ENCODE measurements at places on chromosomes 2 and 18. TPM values are rescaled to one million over a fixed set of nuclear protein-coding genes. Genes with fewer than 3 reads are reported as not detected.

The TET3 gene
- total RNA-seq = 22.5 TPM

The MYO7B gene
- total RNA-seq = 0.13 TPM

The COL4A4 gene
- 0.12 TPM for total RNA-seq

The IL37 gene
- total RNA-seq = not detected

The LCT gene
- total RNA-seq = 0.03 TPM

The DBI gene
- total RNA-seq = 34.1 TPM

The RNF125 gene
- total RNA-seq = 36.0 TPM

The ABCG5 gene
- total RNA-seq = not detected

The LIPG gene
- 0.22 TPM for total RNA-seq

The CNGA3 gene
- not detected for total RNA-seq

DNA sequence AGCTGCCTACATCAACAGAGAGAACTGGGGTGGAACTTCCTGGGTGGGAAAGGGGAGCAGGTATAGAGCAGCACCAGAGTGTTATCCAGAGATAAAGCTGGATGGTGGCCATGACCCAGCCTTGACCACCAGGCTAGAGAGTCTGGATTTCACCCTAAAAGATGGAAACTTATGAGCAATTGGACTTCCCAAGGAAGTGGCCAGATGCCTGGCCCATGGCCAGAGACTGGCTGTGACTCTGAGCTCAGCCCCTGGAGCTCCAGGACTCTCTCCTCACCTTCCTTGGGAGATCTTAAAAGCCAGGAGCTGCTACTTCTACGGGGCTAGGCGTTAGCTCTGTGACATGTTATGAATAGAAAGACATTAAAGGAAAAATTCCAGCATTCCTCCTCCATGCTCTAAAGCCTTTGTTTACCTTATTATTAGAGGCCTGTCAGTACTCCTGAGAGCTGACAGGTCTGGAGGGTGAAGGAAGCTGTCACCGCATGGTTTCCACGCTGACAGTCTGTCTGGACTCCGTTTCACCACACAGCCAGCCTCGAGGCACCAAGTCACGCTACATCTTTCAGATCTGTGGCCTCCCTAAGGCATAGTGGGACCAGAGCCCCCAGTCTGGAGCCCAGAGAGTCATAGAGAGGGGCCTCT, 260.0 kb upstream of the SIX2 start:
- no peak overlapping the region for H3K27ac ChIP-seq
- no peaks in the 10 kb centered on the region for H3K36me3 ChIP-seq
- H3K4me3 ChIP-seq = no peak overlapping the region
- DNase-seq = no peak

DNA sequence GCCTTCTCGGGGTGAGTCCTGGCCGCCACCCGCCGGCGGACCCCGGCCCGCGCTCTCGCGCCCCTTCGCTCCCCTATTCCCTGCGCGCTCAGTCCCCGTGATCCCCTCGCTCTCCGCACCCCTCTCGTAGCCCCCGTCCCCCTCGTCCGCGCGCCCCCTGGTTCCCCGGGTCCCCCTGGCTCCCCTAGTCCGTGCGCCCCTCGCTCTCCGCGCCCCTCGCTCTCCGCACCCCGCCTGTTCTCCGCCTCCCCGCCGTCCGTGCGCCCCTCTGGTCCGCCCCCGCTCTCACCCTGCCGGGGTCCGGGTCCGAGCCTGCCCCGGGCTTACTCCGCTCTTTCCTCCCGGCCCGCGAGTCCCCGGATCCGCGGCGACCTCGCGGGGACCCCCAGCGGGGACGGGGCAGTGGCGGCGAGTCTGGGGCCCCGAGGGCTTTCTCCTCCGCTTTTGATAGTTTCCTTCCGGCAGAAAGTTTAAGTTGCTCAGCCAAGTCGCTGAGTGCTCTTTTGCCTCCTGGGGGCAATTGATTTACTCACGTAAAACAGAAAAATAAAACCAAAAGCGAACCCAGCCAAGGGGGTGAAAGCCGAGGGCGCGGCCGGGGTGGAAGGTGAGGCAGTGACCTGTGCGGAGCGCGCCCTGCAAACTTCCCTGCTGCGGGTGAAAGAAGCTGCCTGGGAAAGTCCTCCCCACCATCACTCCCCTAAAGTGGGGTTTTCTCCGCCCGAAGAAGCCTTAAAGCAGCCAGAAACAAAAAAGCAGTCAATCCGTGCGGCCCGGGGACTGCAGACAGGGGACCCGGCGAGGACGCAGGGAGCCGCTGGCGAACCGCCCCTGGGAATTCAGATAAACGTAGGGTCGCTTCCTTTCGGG, 568 bp downstream of the RAB31 start:
- no peaks in the 10 kb centered on the region for H3K36me3 ChIP-seq
- DNase-seq = no peak
- no peak overlapping the region for H3K27ac ChIP-seq
- no peaks in the 10 kb centered on the region for H3K4me1 ChIP-seq
- H3K27me3 ChIP-seq = peaks cover 55% of the 10 kb centered on the region

GRCh38 chr18:48007955-48008701, 77.7 kb upstream of the SMAD2 start:
- H3K27me3 ChIP-seq = no peaks in the 10 kb centered on the region
- H3K4me1 ChIP-seq = no peaks in the 10 kb centered on the region
- peak; percentile 17 for DNase-seq
- no peak overlapping the region for H3K27ac ChIP-seq
- no peaks in the 10 kb centered on the region for H3K36me3 ChIP-seq
- peak overlapping the region; percentile 58 for H3K4me3 ChIP-seq

GRCh38 chr2:219249203-219249980, 3.7 kb upstream of the TUBA4B start:
- no peaks in the 10 kb centered on the region for H3K27me3 ChIP-seq
- H3K4me3 ChIP-seq = peak overlapping the region; percentile 42
- peak overlapping the region; percentile 94 for H3K27ac ChIP-seq
- H3K36me3 ChIP-seq = peaks cover 15% of the 10 kb centered on the region

DNA sequence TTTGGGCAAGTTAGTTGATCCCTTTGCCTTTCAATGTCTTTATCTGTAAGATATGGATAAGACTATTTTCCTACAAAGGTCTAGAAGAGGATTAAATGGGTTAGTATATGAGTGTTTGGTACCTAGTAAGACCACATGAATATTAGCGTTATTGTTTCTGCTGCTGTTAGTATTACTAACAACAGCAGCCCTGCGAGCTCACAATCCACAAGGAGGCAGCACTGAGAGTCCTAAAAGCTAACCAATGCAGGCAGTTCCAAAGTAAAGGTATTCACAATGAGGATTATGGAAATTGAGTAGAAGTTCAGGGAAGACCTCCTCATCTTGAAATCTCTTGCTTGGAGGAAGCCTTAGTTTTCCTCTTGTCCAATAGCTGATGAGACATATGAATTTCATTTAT, 248.9 kb downstream of the TDRD15 start:
- H3K27me3 ChIP-seq = no peaks in the 10 kb centered on the region
- no peak overlapping the region for H3K27ac ChIP-seq
- no peak for DNase-seq
- H3K4me3 ChIP-seq = no peak overlapping the region

- H3K27ac ChIP-seq = no peak overlapping the region
- no peak overlapping the region for H3K4me3 ChIP-seq
- H3K36me3 ChIP-seq = no peaks in the 10 kb centered on the region
- H3K4me1 ChIP-seq = no peaks in the 10 kb centered on the region
- no peaks in the 10 kb centered on the region for H3K27me3 ChIP-seq
- no peak for DNase-seq
These were observed 65.1 kb upstream of the RPRM start for GRCh38 chr2:153543635-153544071.

GRCh38 chr18:45962461-45962860, 4.7 kb downstream of the EPG5 start:
- no peaks in the 10 kb centered on the region for H3K36me3 ChIP-seq
- no peak overlapping the region for H3K4me3 ChIP-seq
- peak; percentile 36 for DNase-seq
- no peaks in the 10 kb centered on the region for H3K27me3 ChIP-seq

GRCh38 chr2:239259603-239260298, 141.1 kb downstream of the HDAC4 start:
- no peaks in the 10 kb centered on the region for H3K27me3 ChIP-seq
- no peak for DNase-seq
- peaks cover 5% of the 10 kb centered on the region for H3K36me3 ChIP-seq
- peaks cover 75% of the 10 kb centered on the region for H3K4me1 ChIP-seq

DNA sequence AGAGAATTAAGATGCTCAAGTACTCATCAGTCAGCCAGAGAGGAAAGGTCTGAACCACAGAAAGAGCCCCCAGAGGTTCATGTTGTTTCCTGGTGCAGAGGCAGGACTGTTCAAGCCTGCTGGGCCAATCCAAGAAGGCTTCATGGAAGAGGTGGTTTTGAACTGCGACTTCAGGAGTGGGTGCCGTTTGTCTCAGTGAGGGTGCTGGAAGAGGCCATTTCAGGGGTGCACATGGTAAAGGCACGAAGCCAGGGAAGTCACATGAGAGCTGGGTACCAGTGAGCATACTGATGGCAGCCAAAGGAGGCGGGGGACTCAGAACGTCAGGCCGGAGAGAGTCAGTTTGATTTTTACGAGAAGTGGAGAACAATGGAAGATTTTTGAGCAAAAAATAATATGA, 55.5 kb downstream of the EMILIN2 start:
- H3K27me3 ChIP-seq = no peaks in the 10 kb centered on the region
- peaks cover 15% of the 10 kb centered on the region for H3K4me1 ChIP-seq
- DNase-seq = no peak

GRCh38 chr18:25279133-25279532, 72.8 kb downstream of the ZNF521 start:
- DNase-seq = no peak
- H3K27ac ChIP-seq = no peak overlapping the region
- no peaks in the 10 kb centered on the region for H3K36me3 ChIP-seq
- no peaks in the 10 kb centered on the region for H3K4me1 ChIP-seq
- H3K27me3 ChIP-seq = no peaks in the 10 kb centered on the region

- no peaks in the 10 kb centered on the region for H3K4me1 ChIP-seq
- DNase-seq = no peak
- no peaks in the 10 kb centered on the region for H3K36me3 ChIP-seq
- H3K27ac ChIP-seq = no peak overlapping the region
These were observed 349.0 kb downstream of the TXNL1 start for GRCh38 chr18:56289381-56289780.

- no peaks in the 10 kb centered on the region for H3K36me3 ChIP-seq
- no peak for DNase-seq
- H3K4me3 ChIP-seq = no peak overlapping the region
- H3K27me3 ChIP-seq = no peaks in the 10 kb centered on the region
These were observed 836.5 kb upstream of the ID2 start for GRCh38 chr2:7845332-7845731.

GRCh38 chr2:191560411-191560980, 117.4 kb upstream of the NABP1 start:
- H3K36me3 ChIP-seq = no peaks in the 10 kb centered on the region
- H3K4me3 ChIP-seq = no peak overlapping the region
- H3K4me1 ChIP-seq = no peaks in the 10 kb centered on the region
- H3K27ac ChIP-seq = no peak overlapping the region
- DNase-seq = no peak

- no peak overlapping the region for H3K27ac ChIP-seq
- no peak for DNase-seq
- H3K4me1 ChIP-seq = peaks cover 19% of the 10 kb centered on the region
- no peaks in the 10 kb centered on the region for H3K36me3 ChIP-seq
These were observed 15.5 kb upstream of the ITGA4 start for GRCh38 chr2:181441670-181442069.

DNA sequence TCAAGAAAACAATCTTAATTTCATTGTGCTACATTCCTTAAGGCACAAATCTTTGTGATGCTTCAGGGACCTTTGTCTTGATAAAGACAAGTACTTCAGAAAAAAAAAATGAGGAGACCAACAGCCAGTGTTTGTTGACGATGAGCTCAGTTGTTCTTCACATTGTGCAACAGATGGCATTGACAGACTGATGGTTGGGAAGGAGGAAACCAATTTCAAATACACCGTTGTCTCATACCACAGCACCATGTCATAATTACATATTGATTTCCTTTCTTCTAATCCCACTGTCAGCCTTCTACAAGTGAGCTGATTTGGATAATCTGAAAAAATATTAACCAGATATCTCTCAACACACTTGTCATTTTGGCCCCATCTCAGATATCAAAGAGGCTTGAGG, 53.7 kb upstream of the GRB14 start:
- no peak for DNase-seq
- no peak overlapping the region for H3K4me3 ChIP-seq
- no peaks in the 10 kb centered on the region for H3K36me3 ChIP-seq
- H3K27ac ChIP-seq = no peak overlapping the region

- H3K36me3 ChIP-seq = no peaks in the 10 kb centered on the region
- H3K4me1 ChIP-seq = peaks cover 28% of the 10 kb centered on the region
- H3K27ac ChIP-seq = no peak overlapping the region
These were observed 188.2 kb downstream of the PLCL1 start for GRCh38 chr2:197992482-197993133.

GRCh38 chr2:55786280-55786679, 92.6 kb upstream of the PNPT1 start:
- DNase-seq = no peak
- no peak overlapping the region for H3K4me3 ChIP-seq
- H3K4me1 ChIP-seq = no peaks in the 10 kb centered on the region
- no peaks in the 10 kb centered on the region for H3K36me3 ChIP-seq
- H3K27me3 ChIP-seq = no peaks in the 10 kb centered on the region

GRCh38 chr2:215461836-215462532, 26.1 kb upstream of the FN1 start:
- DNase-seq = no peak
- H3K4me1 ChIP-seq = no peaks in the 10 kb centered on the region
- no peak overlapping the region for H3K27ac ChIP-seq
- H3K4me3 ChIP-seq = no peak overlapping the region
- H3K27me3 ChIP-seq = peaks cover 2% of the 10 kb centered on the region

DNA sequence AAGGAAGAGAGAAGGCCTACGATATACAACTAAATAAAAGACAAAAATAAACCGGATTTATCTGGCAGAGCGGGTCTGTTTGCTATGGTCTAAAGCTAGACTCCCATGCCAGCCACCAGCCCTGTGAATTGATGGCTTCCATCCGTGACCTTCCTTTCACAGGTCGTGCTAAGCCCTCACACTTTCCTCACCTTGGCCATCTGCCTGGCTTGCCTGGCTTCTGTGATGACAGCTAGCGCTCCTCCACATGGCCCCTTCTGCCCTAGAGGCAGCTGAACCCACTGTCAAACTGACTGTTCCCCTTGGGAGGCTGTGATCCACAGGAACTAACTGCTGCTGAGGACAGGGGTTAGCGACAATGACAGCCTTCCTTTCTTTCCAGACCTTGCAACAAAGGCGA, 32.5 kb downstream of the GAREM1 start:
- H3K36me3 ChIP-seq = no peaks in the 10 kb centered on the region
- no peak overlapping the region for H3K27ac ChIP-seq
- H3K4me3 ChIP-seq = no peak overlapping the region
- H3K27me3 ChIP-seq = no peaks in the 10 kb centered on the region
- H3K4me1 ChIP-seq = no peaks in the 10 kb centered on the region
- no peak for DNase-seq

DNA sequence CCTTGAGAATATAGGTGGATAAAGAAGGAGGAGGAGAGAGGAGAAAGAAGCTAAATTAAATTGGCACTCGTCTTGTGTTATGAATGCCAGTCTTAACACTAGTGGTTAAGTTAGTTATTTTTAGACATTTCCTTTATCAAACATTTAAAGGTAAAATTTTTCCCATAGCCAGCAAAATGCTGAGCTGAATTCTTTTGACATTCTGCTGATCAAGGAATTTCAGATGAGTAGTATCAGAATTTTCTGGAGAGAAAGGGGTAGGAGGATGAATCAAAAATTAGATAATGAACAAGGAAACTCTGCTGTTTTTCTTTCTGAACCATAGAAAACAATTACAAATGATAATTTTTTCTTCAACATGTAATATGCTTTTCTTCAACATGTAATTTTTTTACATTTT, 52.5 kb downstream of the ASXL3 start:
- H3K27me3 ChIP-seq = no peaks in the 10 kb centered on the region
- no peak for DNase-seq
- no peak overlapping the region for H3K4me3 ChIP-seq
- no peaks in the 10 kb centered on the region for H3K4me1 ChIP-seq
- no peaks in the 10 kb centered on the region for H3K36me3 ChIP-seq
- H3K27ac ChIP-seq = no peak overlapping the region

All from T-cell (primary cell).